ENCODE measurements at places on chromosomes 16 and 17. TPM values are rescaled to one million over a fixed set of nuclear protein-coding genes. Genes with fewer than 3 reads are reported as not detected.

JUP gene
- total RNA-seq = 0.35 TPM

FOXC2 gene
- total RNA-seq = not detected

CD300E gene
- not detected for total RNA-seq

C16orf95 gene
- 9.6 TPM for total RNA-seq

KCNG4 gene
- total RNA-seq = not detected

PRAC2 gene
- total RNA-seq = not detected

SEPTIN12 gene
- total RNA-seq = not detected

TBX6 gene
- total RNA-seq = 2.5 TPM

OR1F1 gene
- total RNA-seq = not detected

NPTX1 gene
- 8.8 TPM for total RNA-seq

TMIGD1 gene
- total RNA-seq = not detected

PRMT7 gene
- 50.4 TPM for total RNA-seq

MBTD1 gene
- 12.2 TPM for total RNA-seq

BEAN1 gene
- not detected for total RNA-seq

ANKRD40CL gene
- total RNA-seq = not detected

FBXO31 gene
- 28.8 TPM for total RNA-seq

XAF1 gene
- 408 TPM for total RNA-seq

SLC13A2 gene
- not detected for total RNA-seq

SMTNL2 gene
- total RNA-seq = not detected

DOC2B gene
- total RNA-seq = not detected

CBX4 gene
- total RNA-seq = 36.5 TPM
